CD4-positive, alpha-beta T cell treated with Interleukin-17A for 1 hour (primary cell): ENCODE measurements at places on chromosomes 2 and 18.
A peak's percentile ranks its signal among the peaks of the same experiment; 100 is the strongest.

GRCh38 chr2:78301166-78301789 lies 724.2 kb upstream of the REG3G start:
- no peak for DNase-seq

GRCh38 chr18:9188359-9189231 lies 52.0 kb downstream of the ANKRD12 start:
- no peak for DNase-seq

DNA sequence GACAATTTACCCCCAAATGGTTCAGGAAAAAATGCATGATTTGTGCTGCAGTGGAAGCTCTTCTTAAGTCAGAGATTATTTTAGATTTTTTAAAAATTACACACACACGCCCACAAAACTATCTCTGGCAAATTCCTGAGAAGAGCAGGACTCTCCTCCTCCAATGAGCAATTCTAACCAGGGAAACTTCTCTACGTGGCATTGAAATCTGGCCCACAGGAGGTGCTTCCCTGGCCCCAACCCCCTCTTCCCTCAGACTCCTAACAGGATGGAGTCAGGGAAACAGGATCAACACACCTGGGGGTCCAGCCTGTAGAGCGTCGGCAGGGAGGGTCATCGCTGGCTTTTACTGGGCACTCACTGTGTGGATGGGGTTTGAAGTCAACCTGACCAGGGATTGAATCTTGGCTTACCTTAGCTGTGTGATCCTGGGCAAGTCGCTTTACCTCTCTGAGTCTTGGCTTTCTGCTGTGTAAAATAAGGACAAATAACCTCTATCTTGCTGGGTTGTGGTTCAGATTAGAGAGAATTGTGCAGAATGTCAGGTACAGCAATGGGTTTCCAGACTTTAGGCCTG lies 65.4 kb upstream of the ASAP2 start:
- no peak for DNase-seq

GRCh38 chr2:237594514-237594871 lies 4.0 kb upstream of the RAB17 start:
- no peak for DNase-seq

- DNase-seq, result no peak
Measured at GRCh38 chr2:159045545-159046454, 77.4 kb downstream of the TANC1 start.

DNA sequence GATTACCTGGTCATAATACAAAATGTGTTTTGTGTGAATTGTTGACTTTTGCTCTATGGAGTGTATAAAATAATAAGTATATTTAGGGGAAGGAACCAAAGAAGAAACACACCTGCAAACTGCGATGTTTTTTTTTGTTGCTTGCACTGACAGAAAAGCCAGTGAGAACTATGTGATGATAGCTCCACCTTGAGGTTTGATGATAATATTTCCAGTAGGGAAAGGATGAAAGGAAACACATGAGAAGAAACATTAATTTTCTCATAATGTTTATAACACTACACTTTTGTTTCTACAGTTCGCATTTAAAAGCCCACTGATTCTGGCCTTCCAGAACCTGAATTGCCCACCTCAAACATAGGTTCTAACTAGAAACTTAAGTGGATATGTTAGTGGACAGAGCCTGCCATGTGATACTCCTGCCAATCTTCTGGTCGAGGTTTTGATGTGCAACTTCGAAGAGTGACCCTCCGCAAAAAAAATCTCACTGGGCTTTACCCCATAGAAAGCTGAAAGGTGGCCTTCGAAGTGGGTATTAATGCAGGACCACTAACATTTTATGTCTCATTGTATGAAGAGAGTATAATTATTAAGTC lies 476.4 kb upstream of the SPHKAP start:
- DNase-seq, result no peak

GRCh38 chr2:38038682-38039081 lies 37.3 kb downstream of the CYP1B1 start:
- no peak for DNase-seq

GRCh38 chr18:5507756-5508155 lies 36.0 kb downstream of the EPB41L3 start:
- DNase-seq, result no peak

- DNase-seq, result no peak
Measured at GRCh38 chr2:26462100-26462499, 15.8 kb downstream of the OTOF start.

DNA sequence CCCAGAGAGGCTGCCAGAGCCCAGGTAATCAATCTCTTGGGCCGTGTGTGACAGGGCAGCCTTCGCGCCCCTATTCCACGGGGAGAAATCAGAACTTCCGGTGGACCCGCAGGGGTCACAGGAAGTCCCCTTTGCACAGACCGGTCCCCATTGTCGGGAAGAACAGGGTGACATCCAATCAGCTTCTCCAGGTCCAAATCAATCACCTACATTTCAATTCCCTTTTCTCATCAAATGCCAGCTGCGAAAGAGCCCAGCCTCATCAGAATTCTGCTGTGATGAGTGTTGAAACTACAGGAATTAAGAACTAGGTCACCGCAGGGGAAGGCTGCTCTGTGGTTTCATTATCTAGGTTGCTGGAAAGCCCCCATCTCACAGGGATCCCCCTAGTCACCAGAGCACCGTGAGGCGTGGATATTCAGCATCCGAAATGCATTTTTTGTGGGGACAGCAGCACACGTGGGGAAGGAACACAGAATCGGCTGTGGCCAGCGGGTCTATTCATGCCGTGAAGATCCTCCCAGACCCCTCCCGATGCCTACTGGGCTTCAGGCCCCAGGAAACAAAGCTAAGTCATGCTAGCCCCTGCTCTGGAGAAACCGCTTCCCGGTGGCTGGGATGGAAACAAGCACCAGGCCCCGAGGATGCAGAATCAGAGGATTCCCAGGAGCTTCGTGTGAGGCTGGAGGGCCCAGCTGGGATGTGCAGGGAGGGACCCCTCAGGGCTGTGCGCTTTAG lies 193.7 kb upstream of the ID2 start:
- DNase-seq, result peak; percentile 89

GRCh38 chr18:61241260-61241853 lies 91.9 kb upstream of the CDH20 start:
- no peak for DNase-seq

- no peak for DNase-seq
Measured at GRCh38 chr2:232139786-232140562, 178.5 kb downstream of the DIS3L2 start.

DNA sequence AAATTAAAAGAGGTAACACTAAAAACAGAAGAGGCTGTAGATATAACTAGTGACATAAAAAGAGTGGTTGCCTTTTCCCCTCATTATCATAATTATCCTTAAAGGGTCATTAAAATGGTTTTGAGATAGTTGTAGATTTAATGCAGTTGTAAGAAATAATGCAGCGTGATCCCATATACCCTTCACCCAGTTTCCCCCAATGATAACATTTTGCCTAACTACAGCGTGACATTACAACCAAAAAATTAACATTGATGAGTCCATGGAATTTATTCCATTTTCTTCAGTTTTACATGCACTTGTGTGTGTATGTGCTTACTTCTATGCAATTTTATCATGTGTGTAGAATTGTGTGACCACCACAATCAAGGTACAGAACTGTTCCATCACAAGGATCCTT lies 13.2 kb upstream of the RMND5A start:
- DNase-seq, result no peak

DNA sequence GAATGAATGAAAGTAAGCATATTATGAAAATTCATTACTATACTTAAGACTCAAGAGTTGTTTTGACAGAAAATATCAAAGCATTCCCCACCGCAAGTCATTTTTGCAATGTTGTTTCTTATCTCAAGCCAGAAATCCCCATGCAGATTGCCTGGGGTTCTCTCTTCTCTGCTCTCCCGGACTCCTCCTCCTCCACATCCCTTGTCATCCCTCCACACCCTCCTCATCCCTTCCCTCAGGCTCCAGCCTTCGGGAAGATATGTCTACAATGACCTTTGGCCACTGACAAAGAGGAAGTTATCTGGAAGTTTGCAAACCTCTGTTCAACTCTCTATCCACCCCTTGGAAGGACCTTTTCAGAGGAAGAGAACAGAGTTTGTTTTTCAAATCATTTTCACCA lies 11.9 kb downstream of the TFCP2L1 start:
- no peak for DNase-seq

- DNase-seq, result no peak
Measured at GRCh38 chr2:32838418-32838817, 108.3 kb upstream of the LTBP1 start.

DNA sequence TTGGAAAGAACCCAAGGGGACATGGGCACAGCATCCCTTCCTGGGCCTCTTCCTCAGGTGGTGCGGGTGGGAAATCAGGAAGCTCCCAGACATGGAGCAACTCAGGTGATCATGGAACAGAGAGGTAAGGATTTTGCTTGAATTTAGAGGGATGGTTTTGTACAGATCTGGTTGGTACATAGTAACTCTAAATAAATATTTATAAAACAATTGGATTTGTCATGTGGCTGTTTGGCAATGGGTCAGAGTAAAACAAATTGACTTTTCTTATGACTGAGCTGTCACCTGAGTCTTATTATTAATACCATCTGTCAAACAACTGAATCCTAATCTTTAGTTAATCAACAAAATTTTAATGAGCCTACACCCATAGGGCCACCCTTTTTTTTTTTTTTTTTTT lies 19.4 kb upstream of the TMEM178A start:
- no peak for DNase-seq

- DNase-seq, result no peak
Measured at GRCh38 chr2:128685841-128686496, 367.3 kb upstream of the HS6ST1 start.

- peak; percentile 64 for DNase-seq
Measured at GRCh38 chr2:217713395-217714286, 289.2 kb downstream of the TNS1 start.

GRCh38 chr2:30686000-30686399 lies 121.2 kb downstream of the CAPN13 start:
- DNase-seq, result no peak

- DNase-seq, result no peak
Measured at GRCh38 chr2:105886687-105887086, 142.0 kb downstream of the NCK2 start.

DNA sequence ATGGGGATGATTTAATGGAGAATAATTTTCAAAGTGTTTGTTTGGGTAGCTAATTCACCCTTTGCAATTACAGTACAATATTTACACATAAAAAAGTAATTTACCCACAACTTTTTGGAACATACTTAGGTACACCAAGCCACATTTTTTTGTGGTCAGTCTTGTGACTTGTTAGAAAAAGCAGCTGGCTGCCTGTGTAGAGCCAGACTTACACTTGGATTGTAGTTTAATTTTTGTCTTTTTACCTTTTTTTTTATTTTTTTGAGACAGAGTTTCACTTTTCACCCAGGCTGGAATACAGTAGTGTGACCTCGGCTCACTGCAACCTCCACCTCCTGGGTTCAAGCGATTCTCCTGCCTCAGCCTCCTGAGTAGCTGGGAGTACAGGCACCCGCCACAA lies 45.4 kb downstream of the RALBP1 start:
- DNase-seq, result no peak
